Stimulated activated CD4-positive, alpha-beta T cell treated with anti-CD3 and anti-CD28 coated beads, Interleukin-4, amount 100 ng/mL, for 24 hours (primary cell): ENCODE measurements at places on chromosomes 3 and 15.

DNA sequence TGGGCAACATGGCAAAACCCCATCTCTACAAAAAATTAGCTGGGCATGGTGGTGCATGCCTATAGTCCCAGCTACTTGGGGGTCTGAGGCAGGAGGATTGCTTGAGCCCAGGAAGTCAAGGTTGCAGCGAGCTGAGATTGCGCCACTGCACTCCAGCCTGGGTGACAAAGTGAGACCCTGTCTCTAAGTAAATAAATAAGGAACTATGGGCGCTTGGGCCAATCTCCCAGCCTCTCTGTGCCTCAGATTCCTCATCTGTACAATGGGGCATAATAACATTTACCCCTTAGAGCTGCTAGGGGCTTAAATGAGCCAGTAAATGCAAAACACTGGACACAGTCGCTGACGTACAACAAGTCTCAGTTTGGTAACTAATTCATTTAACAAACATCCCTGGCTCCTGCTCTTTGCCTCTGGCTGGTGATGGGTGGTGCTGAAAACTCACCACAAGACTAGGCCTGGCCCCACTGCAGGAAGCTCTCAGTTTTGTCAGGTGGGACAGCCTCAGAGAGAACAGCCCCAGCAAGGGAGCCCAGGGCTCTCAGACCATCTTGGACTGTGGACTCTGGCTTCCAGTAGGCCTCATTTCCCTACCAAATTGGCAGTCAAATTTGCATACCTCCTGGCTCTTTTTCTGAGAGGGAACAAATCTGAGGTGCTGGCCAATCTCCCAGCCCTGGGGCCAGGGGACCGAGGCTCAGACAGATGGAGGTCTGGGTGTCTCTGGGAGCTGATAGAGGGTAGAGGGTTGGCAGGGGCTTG is 6.4 kb upstream of the TBC1D2B start:
- no peak for DNase-seq

GRCh38 chr3:87336761-87337160 is 60.4 kb upstream of the POU1F1 start:
- DNase-seq, result no peak

DNA sequence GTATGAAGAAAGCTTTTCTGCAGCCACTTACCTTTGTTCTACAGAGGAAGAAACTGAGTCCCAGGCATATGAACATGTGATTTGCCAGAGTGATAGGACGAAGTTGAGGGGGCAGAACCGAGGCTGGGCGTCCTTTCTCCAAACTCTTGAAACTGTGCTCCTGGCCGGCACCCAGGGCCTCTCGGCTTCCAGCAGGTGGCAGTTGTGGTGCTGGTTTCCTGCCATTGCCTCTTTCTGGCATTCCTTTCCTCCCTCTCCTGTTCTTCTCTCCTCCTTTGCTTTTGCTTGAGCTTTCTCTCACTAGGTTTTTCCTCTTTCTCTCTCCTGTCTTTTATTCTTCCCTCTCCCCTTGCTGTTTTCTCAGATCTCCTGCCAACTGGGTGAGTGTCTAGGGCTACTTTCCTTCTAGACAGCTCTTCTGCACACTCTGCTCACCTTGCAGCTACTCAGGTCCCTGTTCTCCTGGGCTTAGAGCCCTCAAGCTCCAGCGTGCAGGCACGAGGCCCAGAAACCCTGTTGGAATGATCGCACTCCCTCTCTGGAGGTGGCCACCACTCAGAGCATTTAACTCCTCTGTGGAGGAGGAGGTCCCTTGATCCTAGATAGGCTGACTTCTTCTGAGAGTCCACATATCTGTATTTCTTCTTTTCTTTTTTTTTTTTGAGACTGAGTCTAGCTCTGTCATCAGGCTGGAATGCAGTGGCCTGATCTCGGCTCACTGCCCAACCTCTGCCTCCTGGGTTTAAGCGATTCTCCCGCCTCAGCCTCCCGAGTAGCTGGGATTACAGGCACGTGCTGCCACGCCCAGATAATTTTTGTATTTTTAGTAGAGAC is 26.2 kb downstream of the TRAK1 start:
- no peak for DNase-seq

DNA sequence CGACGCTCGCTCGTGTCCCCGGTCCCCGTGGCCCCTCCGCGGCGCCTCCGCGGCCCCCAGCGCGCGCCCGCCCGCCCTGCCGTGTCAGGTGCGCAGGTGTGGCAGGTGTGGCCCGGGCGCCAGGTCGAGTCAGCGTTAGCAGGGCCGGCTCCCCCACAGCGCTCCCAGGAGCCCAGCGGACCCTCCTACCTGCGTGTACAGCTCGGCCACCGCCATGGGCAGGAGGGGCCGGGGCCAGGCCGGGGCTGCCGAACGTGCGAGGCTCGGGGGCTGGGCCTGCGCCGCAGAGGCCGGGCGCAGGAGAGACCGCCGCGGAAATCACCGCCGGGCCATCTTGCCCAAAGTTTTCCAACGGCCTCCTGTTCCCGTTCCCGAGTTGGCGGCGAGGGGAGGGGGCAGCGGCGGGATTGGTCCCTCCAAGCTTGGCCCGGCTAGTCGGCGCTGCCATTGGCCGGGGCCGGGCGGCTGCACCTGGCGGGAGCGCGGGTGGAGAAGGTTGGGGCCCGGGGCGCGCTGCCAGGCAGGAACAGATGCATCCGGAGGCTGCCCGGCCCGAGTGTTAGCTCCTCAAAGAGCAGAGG is at the start of gene MYO5C:
Gene MYO5C, minus strand, starts transcription at position 384 of the 581 bp plus-strand sequence. Its CDS starts 168 bp downstream, at position 216.
- DNase-seq, result no peak
